ENCODE measurements at places on chromosomes 1 and 21.

GRCh38 chr1:166379447-166379846 is 212.6 kb upstream of the FAM78B start:
- no peak for DNase-seq
- no peaks in the 10 kb centered on the region for H3K4me1 ChIP-seq
- no peaks in the 10 kb centered on the region for H3K27me3 ChIP-seq

DNA sequence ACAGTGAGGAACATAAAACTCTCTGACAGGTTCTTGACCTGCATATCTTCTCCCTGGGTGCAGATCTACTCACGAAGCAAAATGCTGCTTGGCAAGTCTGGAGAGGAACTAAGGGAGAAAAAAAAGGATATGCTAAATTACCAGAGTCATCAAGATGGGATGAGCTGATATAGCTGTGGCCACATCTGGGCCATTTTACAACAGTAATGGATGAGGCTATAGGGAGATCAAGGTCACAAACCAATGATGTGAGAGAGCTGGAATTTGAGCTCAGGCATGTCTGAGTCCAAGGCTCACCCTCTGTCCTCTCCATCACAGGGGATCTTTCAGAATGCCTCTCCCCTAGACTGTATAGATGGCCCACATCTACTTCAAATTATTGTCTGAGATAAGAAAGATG is 26.2 kb downstream of the ZMYND12 start:
- no peak overlapping the region for H3K27ac ChIP-seq
- no peaks in the 10 kb centered on the region for H3K36me3 ChIP-seq
- no peaks in the 10 kb centered on the region for H3K27me3 ChIP-seq
- no peak overlapping the region for H3K4me3 ChIP-seq

- peaks cover 12% of the 10 kb centered on the region for H3K4me1 ChIP-seq
- no peak overlapping the region for H3K27ac ChIP-seq
- peaks cover 4% of the 10 kb centered on the region for H3K27me3 ChIP-seq
- peak; percentile 49 for DNase-seq
These were observed 618 bp downstream of the JAM2 start for GRCh38 chr21:25639551-25640201.

- H3K27ac ChIP-seq, result no peak overlapping the region
- H3K4me3 ChIP-seq, result no peak overlapping the region
- DNase-seq, result no peak
- H3K4me1 ChIP-seq, result no peaks in the 10 kb centered on the region
- peaks cover 7% of the 10 kb centered on the region for H3K36me3 ChIP-seq
These were observed 9.8 kb downstream of the BTG3 start for GRCh38 chr21:17602874-17603273.

- no peaks in the 10 kb centered on the region for H3K36me3 ChIP-seq
- no peak overlapping the region for H3K4me3 ChIP-seq
- no peaks in the 10 kb centered on the region for H3K27me3 ChIP-seq
- no peak for DNase-seq
- no peak overlapping the region for H3K27ac ChIP-seq
These were observed 95.8 kb downstream of the CDC7 start for GRCh38 chr1:91596474-91596873.

DNA sequence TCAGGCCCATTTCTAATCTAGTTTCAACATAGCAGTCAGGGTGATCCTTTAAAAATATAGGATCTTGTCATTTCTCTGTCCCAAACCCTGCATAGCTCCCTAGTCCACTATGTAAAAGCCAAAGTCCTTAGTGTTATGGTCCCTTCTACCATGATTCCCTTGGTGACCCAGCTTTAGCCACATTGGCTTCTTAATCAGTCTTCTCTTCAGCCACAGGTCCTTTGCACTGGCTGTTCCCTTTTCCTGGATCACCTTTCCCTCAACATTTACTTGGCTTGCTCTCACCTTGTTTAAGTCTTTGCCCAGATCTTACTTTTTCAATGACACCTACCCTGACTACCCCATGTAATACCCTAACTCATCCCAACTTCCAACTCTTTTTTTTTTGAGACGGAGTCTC is 11.7 kb upstream of the FUCA1 start:
- DNase-seq, result no peak
- no peak overlapping the region for H3K4me3 ChIP-seq
- H3K27me3 ChIP-seq, result no peaks in the 10 kb centered on the region
- H3K4me1 ChIP-seq, result no peaks in the 10 kb centered on the region
- H3K36me3 ChIP-seq, result no peaks in the 10 kb centered on the region

DNA sequence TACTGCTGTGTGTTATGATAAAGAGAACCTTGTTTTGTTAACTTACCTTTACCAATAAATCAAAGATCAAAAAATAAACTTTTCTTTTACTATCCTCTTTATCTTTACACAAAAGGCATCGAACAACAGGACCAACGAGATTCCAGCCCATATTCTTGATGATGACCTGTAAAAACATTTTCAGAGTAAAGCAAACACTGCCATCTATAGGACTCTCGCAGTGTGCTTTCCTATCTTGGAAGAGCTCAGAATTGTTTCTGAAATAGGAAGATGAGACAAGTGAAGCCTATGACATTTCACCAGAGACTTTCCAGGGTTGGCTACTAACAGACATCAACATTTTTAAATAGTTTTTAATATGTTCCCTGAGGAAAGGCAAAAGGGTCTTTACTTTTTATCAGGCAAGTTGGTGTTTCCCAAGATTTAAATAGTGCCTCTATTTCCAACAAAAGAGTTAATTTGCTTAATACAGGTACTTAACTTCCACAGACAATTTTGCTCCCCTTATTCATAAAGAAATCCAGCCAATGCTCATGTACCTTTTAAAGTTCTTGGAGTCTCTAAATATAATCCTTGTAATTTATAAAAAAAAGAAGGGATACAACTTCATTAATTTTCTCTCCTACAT is 7.3 kb downstream of the GLMN start:
- no peaks in the 10 kb centered on the region for H3K27me3 ChIP-seq
- DNase-seq, result no peak

- no peaks in the 10 kb centered on the region for H3K4me1 ChIP-seq
- H3K27ac ChIP-seq, result no peak overlapping the region
- no peak overlapping the region for H3K4me3 ChIP-seq
- no peak for DNase-seq
These were observed 547.4 kb downstream of the PTPRU start for GRCh38 chr1:29783508-29784275.

GRCh38 chr1:33365560-33365997 is 44.7 kb upstream of the A3GALT2 start:
- H3K4me3 ChIP-seq, result no peak overlapping the region
- H3K27me3 ChIP-seq, result no peaks in the 10 kb centered on the region
- no peaks in the 10 kb centered on the region for H3K36me3 ChIP-seq
- DNase-seq, result no peak

- peaks cover 35% of the 10 kb centered on the region for H3K4me1 ChIP-seq
- no peak overlapping the region for H3K27ac ChIP-seq
- no peaks in the 10 kb centered on the region for H3K36me3 ChIP-seq
- H3K27me3 ChIP-seq, result no peaks in the 10 kb centered on the region
- no peak overlapping the region for H3K4me3 ChIP-seq
These were observed 20.4 kb upstream of the C1orf105 start for GRCh38 chr1:172399756-172400721.

GRCh38 chr1:163866564-163866963 is 544.8 kb downstream of the NUF2 start:
- H3K4me1 ChIP-seq, result no peaks in the 10 kb centered on the region
- no peaks in the 10 kb centered on the region for H3K27me3 ChIP-seq
- H3K27ac ChIP-seq, result no peak overlapping the region
- H3K36me3 ChIP-seq, result no peaks in the 10 kb centered on the region
- no peak for DNase-seq

GRCh38 chr1:46547481-46548383 is 3.7 kb downstream of the KNCN start:
- no peak overlapping the region for H3K4me3 ChIP-seq
- no peaks in the 10 kb centered on the region for H3K36me3 ChIP-seq
- peaks cover 9% of the 10 kb centered on the region for H3K27me3 ChIP-seq
- H3K4me1 ChIP-seq, result peaks cover 13% of the 10 kb centered on the region

DNA sequence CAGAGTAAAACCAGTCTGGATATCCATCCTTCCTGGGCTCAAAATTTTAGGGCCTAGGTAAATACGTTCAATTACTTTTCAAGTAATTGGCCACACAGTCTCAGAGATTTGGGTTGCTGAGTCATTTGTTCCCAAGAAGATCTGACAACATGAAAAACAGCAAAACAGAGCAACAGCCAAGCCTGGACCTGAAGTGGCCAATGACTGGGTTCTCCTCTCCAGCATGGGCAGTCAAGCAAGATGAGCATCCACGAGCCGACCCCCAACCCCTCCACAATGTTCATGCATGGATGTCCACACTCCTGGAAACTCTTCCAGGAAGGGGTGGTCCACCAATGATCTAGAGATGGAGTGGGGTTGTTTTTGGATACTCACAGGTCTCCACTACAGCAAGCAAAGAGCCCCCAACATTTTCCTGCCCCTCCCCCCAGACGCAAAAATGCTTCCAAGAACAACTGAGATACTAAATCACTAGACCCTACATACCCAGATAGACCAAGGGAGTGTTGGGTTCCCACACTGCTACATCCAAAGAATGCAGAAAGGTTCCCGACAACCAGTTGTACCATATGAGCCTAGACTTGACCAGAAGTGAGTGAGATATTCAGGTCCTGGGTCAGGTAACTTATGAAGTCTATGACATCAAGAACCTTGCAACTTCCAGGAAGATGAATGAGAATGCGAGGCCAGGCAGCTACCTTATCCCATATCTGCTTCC is 73.0 kb downstream of the CD46 start:
- H3K4me1 ChIP-seq, result peaks cover 78% of the 10 kb centered on the region
- no peak for DNase-seq
- peak overlapping the region; percentile 59 for H3K4me3 ChIP-seq
- peak overlapping the region; percentile 90 for H3K27ac ChIP-seq

DNA sequence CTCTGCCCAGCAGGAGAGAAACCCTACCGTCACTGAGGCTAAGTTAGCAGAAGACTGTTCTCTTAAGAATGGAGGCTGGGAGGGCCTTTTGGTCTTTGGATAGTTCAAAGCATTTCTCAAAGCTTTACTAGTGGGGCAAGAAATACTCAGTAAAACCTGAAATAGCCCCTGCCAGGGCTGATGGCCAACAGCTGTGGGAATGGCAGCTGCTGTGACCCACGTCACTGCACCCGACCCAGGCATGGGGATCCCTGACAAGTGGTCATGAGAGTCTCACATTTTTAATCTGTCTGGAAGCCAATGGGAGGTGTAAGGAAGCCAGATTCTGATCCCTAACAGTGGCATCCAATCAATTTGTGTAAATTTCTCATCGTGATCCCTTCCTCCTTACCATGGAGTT is 44.5 kb upstream of the ENAH start:
- no peak for DNase-seq
- H3K4me3 ChIP-seq, result no peak overlapping the region
- H3K27ac ChIP-seq, result no peak overlapping the region
- no peaks in the 10 kb centered on the region for H3K27me3 ChIP-seq
- no peaks in the 10 kb centered on the region for H3K36me3 ChIP-seq

DNA sequence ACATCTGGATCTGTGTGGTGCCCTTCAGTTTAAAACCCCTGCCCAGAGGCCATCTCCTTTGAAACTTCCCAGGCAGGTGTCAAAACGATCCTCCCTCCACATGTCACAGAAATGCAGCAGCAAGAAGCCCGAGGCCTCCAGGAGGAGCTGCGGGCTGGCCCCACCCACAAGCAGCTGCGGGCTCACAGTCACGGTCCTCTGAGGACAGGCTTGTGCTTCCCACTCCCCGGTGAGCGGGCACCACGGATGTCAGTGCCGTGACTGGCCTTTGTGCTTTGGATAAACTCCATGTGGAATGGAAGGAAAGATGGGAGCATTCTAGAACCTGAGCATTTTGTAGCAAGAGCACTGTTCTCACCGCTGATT is 65.8 kb downstream of the SIK1 start:
- no peaks in the 10 kb centered on the region for H3K36me3 ChIP-seq
- peaks cover 26% of the 10 kb centered on the region for H3K4me1 ChIP-seq
- H3K4me3 ChIP-seq, result no peak overlapping the region

- no peak for DNase-seq
- H3K27ac ChIP-seq, result no peak overlapping the region
- no peaks in the 10 kb centered on the region for H3K4me1 ChIP-seq
- no peak overlapping the region for H3K4me3 ChIP-seq
- no peaks in the 10 kb centered on the region for H3K27me3 ChIP-seq
- no peaks in the 10 kb centered on the region for H3K36me3 ChIP-seq
These were observed 189.1 kb downstream of the RASAL2 start for GRCh38 chr1:178282949-178283367.

GRCh38 chr1:156797212-156797871 is 19.3 kb downstream of the SH2D2A start:
- no peaks in the 10 kb centered on the region for H3K4me1 ChIP-seq
- DNase-seq, result peak; percentile 35
- H3K4me3 ChIP-seq, result no peak overlapping the region
- H3K36me3 ChIP-seq, result peaks cover 59% of the 10 kb centered on the region
- no peaks in the 10 kb centered on the region for H3K27me3 ChIP-seq
- no peak overlapping the region for H3K27ac ChIP-seq

All from CD8-positive, alpha-beta memory T cell (primary cell).